ENCODE measurements at places on chromosomes 5 and 9.

DNA sequence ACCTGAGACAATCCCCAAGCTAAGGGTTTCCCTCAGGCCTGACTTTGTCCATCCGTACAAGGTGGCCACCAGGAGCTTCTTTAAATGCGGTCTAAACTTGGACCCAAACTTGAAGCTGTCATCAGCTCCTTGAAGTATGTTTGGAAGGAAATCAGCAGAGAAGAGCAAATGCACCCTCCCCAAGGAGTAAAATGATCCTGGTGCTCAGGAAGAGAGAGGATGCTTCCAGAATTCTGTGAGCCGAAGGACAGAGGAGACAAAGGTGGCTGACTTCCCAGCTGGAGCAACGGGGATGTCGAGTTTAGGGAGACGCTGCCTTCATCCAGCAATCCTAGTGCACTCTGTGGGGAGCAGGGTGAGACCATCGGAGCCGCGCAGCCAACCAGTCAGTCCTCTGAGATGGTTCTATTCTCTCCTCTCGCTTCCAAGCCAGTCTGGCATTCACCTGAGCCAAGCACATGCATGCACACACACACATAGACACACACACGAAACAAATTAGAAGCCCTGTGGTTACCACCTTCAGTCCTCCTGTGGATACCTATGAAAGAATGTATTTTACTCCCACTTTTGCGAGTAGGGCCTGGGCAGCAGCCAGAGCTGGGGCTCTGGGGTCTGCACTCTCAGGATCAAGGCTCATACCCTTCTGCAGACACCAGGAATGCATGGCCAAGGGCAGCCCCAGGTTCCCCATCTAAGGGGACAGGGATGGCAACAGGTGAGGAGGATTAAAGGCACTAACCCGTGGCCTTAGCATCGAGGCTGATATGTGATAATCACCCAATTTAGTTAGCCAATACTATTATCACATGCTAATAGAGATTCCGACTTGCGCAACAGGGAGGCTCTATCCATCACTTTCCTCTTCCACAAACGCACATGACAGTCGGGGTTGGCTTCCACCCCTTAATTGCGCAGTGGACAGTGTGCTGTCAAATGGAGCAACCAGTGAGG, 75.8 kb downstream of the GTF3C4 start:
- no peak for DNase-seq

DNA sequence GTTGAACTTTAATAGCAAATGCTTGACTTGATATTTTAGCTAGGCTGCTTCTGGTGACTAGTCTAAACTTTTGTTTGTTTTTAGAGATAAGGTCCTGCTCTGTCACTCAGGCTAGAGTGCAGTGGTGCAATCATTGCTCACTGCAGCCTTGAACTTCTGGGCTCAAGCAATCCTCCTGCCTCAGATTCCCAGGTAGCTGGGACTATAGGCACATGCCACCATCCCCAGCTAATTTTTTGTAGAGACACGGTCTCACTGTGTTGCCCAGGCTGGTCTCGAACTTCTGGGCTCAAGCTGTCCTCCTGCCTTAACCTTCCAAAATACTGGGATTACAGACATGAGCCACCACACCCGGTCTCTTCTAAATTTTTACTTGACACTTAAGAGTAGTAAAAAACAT, 20.7 kb downstream of the CDC37L1 start:
- DNase-seq = no peak

GRCh38 chr9:133726401-133727276, 11.5 kb downstream of the SARDH start:
- no peak for DNase-seq

DNA sequence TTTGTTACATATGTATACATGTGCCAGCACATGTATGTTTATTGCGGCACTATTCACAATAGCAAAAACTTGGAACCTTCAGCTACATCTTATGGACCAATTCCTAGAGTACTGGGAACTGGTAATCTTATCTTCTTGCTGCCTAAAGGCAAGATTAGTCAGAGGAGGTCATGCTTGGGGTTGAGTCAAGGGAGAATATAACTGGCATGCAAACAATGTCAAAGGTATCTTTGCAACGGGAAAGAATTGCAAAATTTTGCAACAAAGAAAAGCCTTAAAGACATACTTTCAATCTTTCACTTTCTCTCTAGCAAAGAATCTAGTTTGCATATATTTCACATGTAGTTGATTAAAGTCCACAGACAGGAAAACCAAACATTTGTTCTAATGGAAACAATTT, 145.2 kb downstream of the EDIL3 start:
- no peak for DNase-seq
